G401 (cell line): ENCODE measurements at places on chromosomes 7 and 10. TPM values are rescaled to one million over a fixed set of nuclear protein-coding genes. Genes with fewer than 3 reads are reported as not detected.

DNA sequence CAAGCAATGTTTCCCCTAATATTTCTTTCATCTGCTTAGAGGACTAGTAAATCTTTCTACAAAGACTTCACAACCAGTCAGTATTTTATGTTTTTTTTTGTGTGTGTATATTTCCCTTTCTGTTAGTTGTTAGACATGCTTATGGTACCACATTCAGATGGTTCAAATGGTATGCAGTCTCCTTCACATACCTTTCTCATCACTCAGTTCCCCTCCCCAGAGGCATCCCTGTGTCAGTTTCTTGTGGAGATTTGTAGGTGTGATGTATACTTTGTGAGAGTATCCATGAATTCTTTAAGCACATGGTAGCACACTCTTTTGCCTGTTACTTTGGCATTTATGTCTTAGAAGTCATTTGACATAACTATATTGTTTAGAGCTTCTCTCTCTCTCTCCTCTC is 4.4 kb downstream of the ZNF485 start:
- DNase-seq: no peak

DNA sequence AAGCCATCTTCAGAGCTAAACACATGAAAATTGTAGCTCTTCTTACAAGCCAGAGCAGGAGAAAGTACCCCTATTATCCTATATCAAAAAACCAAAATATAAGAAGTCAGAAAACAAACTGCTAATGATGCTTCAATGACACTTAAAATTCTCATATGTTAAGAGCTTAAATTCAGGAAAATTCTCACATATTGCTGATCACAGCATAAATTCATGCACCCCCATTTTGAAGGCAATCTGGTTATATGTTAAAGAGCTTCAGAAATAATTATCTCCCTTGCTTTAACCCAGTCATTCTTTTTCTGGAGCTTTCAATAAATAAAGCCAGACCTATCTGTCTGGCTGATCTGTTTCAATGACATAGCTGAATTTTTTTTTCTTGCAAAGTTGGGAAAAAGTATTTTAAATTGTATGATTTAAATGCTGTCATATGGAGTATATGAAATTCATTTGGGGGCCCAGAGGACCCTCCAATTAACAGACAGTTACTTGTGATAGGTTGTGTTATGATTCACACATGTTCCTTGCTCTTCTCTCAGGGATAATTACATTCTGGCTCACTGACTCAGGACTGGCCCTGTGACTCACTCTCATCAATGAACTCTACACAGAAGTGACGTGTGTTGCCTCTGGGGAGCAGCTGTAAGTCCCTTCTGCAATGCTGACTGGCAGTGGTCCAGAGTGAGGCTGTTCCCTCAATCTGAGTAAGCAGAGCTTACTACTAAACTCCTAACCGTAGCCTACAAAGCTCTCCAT is 85.2 kb downstream of the HGF start:
- no peak for DNase-seq

GRCh38 chr10:59285073-59285472 is 77.3 kb downstream of the FAM13C start:
- DNase-seq: no peak

GRCh38 chr7:81327468-81328266 is 408.8 kb upstream of the SEMA3C start:
- DNase-seq: no peak

DNA sequence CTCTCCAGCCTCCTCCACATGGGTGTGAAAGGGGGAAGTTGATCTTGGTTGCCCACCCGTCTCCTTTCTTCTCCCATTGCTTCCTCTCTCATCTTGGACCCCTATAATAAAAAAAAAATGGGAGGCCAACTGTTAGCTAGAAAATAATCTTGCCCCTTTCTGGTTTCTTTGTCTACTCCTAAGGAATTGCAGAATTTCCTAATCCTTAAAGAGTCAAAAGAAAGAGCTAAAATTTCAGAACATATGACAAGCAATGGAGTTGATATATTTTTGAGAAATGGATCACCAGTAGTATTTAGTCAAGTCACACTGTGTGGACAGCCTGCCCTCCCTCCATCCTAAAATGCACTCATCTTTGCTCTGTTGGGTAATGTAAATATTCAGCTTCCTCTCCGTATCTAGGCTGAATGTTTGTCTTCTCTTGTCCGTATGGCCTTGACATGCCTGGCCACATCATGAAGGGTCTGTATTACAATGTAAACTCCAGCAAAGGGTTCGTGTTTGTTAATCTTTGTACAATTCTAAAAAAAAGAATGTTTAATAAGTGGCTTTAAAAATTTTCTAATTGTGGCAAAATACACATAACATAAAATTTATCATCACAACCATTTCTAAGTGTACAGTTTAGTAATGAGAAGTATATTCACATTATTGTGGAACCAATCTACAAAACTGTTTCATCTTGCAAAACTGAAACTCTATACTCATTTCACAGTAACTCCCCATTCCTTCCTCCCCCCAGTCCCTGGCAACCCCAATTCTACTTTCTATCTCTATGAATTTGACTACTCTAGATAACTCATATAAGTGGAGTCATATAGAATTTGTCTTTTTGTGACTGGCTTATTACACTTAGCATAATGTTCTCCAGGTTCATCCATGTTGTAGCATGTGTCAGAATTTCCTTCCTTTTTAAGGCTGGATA is 71.5 kb downstream of the ZNF92 start:
- DNase-seq: no peak

DNA sequence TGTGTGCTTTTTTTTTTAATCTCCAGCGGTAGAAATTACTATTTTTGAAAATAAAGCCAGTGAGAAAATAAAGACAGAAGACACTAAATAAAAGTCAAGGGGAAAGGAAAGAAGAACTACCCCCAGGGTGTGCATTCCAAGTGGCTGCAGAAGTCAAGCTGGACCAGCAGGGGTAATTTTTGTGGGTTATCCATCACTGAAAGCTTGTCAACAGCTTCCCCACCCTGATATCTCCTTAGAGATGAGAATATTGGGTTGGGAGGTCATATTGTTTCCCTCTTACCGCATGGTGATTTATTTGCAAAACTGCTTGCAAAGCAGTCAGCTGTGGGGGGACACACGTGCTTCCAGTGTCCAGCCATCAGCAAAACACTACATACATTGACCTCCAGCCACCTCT is 46.4 kb downstream of the FAM107B start:
- no peak for DNase-seq

GRCh38 chr7:112930787-112931186 is 140.6 kb upstream of the TMEM168 start:
- DNase-seq: peak; percentile 19

DNA sequence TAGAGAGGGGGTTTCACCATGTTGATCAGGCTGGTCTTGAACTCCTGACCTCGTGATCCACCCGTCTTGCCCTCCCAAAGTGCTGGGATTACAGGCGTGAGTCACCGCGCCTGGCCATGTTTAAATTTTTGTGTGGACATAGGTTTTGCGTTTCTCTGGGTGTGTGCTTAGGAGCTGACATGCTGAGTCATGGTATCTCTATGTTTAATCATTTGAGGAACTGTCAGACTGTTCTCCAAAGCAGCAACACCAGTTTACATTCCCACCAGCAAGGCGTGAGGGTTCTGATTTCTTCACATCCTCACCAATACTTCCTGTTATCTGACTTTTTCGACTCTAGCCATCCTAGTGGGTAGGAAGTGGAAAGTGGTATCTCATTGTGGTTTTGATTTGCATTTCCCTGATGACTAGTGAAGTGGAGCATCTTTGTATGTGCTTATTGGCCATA is 153.7 kb downstream of the DNAJB6 start:
- DNase-seq: no peak

- no peak for DNase-seq
Observed at GRCh38 chr7:20561908-20562307, 53.6 kb upstream of the ABCB5 start.

- no peak for DNase-seq
Observed at GRCh38 chr10:133123050-133123745, 35.5 kb downstream of the ADGRA1 start.

TUBB8 gene
- 1.1 and 1.4 TPM in 2 replicates for total RNA-seq

MMRN2 gene
- 7.2 and 9.7 TPM in 2 replicates for total RNA-seq
